Lung microvascular endothelial cell (primary cell): ENCODE measurements at places on chromosomes 5 and 9. TPM values are rescaled to one million over a fixed set of nuclear protein-coding genes. Genes with fewer than 3 reads are reported as not detected.

GRCh38 chr9:19876569-19877316 lies 87.9 kb upstream of the SLC24A2 start:
- DNase-seq = no peak

GRCh38 chr9:35517552-35518224 lies 27.8 kb downstream of the RUSC2 start:
- no peak for DNase-seq

The EDIL3 gene
- total RNA-seq = 0.40 and 0.44 TPM in 2 replicates

DNA sequence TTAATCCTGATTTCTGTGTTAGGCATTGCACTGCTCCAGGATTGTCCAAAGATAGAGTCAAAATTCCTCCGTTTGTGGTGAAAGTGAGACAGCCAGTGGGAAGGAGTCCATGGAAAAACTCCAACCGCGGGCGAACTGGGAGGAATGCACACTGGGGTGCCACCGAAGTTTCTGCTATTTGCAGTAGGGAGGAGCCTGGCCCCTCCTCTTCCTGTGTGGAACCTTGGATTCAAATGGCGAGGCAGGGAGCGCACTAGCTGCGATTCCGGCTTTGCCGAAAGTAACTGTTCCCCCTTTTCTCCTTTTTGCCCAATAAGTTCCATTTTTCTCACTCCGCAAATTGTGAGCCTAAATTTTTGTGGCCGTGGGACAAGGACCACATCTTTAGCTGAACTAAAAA lies 9.3 kb downstream of the BAAT start:
- no peak for DNase-seq

DNA sequence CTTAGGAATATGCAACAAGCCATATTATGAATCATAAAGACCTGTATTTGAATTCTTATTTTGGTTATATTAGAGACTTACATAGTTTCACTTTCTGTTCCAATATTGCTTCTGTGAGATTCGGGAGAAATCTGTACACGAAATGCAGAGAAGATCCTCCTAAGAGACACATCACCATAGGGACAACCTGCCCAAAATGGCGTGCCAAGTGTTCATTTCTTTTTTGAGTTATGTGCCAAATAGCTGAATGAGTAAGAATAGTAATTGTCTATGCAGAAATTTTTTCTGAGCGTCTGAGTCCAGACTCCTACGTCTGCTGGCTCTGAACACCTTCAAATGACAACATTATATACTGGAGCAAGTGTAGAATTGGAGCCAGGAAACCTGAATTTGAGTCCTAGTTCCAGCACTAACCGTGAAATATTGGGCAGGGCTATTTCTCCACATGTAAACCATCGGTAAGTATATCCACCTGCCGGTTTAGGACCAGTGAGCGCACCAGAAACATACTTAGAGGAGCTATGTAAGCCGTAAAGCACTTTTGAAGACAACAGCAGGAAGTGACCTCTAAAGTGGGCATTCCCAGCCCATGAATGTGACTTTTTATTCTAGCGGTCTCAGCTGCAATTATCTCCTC lies 163.9 kb upstream of the DMRT1 start:
- no peak for DNase-seq

- DNase-seq = peak; percentile 33
Measured at GRCh38 chr5:93360436-93361088, 220.5 kb downstream of the NR2F1-AS1 start.

The LCN9 gene
- total RNA-seq = not detected in 2 replicates

GRCh38 chr5:54088081-54088480 lies 222.3 kb downstream of the ARL15 start:
- DNase-seq = peak; percentile 51

The TRIM7 gene
- 0.99 and 4.6 TPM in 2 replicates for total RNA-seq

GRCh38 chr9:132703336-132703735 lies 33.1 kb downstream of the GTF3C4 start:
- DNase-seq = no peak

DNA sequence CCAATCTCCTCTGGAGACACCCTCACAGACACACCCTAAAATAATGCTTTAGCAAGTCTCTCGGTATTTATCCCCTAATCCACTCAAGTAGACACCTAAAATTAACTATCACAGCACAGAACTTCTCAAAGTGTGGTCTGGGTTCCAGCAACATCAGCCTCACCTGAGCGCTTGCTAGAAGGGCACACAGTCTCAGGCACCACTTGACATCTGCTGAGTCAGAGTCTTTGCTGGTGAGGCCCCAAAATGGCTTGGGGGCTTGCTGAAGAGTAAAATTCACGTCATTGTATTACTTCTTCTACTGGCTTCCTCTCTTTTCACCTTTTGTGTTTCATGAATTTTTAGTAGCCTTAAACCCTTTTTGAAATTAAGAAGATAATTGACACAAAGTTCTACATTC lies 9.0 kb downstream of the FOXB2 start:
- DNase-seq = no peak

DNA sequence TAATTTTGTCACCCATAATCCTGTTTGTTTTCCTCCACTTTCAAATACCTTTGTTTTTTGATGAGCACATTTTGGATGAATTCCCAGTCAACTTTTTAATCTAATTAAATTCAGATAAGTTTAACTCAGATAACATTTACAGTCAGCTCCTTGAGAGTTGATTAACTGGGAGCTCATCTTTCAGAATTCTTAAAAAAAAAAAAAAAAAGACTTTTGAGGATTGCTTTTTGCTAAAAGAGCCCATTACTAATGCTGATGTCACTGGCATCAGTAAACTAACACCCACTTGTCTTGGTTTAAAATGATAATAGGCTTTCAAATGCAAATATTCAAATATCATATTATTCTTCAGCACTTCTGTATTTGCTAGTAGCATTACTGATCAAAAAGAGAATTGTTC lies 47.1 kb upstream of the NFIB start:
- no peak for DNase-seq

- no peak for DNase-seq
Measured at GRCh38 chr5:101543780-101544179, 640.7 kb upstream of the ST8SIA4 start.

DNA sequence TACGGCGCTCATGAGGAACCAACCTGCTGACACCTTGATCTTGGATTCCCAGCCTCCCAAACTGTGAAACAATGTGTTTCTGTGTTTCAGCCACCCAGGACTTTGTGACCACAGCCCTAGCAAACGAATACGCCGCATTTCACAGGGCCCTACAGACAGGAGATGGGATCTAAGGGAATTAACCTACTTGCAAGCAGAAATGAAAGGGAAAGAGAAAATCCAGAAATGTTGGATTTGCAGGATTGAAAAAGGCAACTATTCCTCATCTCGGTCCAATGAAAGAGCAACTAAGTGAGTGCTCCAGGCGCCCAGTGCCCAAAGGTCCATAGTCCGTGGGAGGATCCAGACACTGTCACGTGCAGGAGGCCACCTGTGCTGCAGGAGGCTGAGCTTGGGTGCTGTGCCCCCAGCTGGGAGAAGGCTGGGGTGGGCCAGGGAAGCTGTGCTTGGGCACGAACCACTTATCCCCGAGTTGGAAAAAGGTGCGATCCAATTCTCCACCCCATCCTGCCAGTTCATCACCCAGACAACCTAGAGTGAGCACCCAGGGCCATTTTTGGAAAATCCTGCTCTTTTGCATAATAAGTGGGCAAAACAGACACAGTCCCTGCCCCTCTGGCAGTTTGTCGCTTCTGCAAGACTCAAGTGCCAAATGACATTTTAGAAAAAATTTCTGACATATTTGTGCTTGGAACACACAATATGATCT lies 177.9 kb downstream of the C9orf50 start:
- no peak for DNase-seq
